ENCODE measurements at places on chromosomes 16 and 17.

DNA sequence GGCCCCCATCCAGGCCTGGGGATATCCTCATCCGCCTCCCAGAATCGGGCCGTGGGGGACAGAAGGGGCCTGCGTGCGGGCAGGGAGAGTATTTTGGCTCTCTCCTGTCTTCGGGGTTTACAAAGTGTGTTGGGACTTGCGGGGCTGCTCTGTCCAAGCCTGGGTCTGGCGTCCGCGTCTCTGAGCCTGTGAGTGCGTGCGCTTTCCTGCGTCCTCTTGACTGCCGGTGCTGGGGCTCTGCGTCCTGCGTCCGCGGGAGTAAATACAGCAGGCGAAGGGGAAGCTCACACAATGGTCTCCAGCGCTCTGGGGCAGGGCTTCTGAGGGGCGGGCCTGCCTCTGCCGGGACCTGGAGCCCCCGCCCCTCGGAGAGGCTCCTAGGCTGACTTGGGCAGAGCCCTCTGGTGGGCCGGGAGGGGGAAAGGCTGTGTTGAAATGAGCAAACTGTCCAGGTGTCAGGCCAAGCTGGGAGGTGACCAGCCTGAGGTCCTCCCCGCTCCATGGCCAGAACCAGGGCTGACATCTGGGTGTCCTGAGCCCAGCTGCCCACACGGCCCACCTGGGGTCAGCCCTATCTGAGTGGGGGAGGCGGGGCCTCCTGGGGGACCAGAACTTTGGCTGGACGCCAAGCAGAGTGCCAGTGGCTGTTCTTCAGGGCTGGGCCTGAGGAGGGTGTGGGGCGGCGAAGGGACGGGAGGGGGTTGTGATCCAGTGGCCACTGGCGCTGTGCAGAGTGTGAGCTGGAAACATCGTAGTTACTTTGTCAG lies 233.6 kb downstream of the SEC14L1 start:
- DNase-seq: peak; percentile 84

DNA sequence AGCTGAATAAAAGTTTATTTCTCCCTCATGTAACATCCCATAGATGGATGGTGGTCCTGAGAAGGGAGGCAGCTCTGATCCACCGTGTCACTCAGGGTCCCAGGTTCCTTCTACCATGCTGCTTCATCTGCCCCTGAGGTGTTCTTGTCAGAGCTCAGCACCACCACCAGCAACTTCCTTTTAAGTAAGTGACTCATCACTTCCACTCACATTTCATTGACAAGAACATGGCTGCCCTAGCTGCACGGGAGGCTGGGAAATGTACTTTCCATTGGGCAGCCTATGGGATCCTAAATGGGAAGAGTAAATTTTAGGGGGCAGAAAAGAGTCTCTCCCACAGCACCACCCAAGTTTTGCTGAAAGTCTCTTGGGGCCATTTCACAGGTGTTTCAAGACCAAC lies 134.7 kb downstream of the USP31 start:
- no peak for DNase-seq

GRCh38 chr16:50781043-50781442 lies 39.2 kb downstream of the CYLD start:
- no peak for DNase-seq

- peak; percentile 80 for DNase-seq
Observed at GRCh38 chr17:29180034-29180787, at the start of gene MYO18A. TSS of gene MYO18A (minus strand) at chr17:29180398. CDS start at chr17:29166940, 13,458 bp downstream.

DNA sequence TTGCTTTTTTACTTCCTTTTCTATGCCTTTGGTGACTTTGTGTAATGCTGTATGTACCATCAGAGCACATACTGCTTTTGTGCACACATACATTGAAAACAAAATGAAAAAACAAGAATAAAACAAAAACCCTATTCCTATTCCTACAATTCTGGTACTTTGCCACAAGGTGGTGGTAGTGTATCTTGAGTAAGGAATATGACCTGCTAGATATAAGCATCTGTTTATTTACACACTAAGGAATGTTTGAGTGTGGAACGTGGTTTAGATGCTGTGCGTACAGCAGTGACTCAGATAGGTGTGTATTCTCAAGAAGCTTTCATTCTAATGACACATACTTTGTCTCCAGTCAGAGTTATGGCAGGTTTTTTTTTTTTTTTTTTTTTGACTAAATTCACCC lies 606.2 kb downstream of the WWOX start:
- no peak for DNase-seq

DNA sequence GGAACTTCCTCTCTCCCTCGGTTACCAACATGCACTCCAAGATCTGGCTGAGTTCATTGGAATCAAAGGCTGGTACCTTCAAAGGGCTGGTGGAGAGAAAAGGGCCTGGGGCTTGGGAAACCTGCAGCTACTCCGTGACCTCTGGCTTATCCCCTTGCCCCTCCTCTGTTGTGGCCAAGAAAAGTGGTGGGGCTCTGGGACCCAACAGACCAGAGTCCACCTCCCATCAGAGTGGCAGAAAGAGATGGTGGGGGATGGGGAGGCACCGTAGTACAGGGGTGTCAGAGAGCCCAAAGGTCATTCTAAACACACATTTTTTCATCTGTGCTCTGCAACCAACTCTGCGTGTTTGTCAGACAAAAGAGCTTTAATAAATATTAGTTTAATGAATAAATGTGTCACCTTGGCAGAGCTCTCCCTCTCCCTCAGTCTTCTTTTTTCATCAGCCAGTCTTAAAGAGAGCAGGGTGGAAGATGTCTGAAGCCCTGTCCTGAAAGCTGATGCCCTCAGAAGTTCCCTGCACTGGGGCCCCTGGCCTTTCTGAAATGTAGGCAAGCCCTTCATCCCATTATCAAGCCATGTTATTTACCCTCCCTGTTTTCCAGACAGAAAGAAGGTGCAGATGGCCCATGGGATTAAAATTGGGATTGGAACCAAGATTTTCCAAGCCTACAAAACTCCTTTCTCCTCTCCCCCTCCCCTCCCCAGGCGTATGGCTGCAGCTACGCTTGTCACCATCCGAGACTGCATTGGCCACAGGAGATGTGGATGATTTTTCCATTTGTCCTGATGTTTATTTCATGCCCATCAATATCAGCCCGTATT lies 227.3 kb downstream of the CCDC182 start:
- DNase-seq: no peak

Measured in ovary (tissue), 10 donors.